ENCODE measurements at places on chromosomes 11 and 22.

DNA sequence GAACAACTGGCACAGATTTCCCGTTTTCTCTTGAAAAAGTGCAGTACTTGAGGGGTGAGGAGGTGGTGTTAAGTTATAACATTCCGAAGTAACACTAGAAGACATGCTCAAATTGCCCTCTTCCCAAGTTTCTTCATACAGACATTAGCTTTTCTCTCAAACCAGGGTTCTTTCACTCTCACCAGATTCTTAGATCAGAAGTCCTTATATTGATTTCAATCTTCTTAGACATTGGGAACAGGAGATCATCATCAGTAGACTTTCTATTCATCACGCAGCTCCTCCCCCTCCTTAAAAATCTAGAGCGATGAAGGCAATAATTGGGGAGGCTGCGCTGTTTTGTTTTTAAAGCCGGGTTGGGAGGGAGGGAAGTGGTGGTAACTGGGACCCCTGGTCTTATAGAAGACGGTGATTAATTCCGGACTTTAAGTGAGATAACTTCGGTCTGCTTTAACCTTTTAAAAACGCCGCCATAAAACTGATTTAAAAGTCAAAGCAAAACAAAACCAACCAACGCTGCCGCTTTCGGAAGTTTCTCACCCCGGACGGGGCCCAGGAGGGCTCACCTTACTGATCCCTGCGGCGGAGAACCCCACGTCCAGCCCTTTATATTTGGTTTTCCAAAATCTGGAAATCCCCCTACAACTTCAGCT is 665 bp downstream of the USP28 start:
- no peak for DNase-seq

- DNase-seq = no peak
Measured at GRCh38 chr22:36447632-36448031, 33.8 kb downstream of the TXN2 start.

GRCh38 chr22:46993633-46994032 is 231.2 kb downstream of the TBC1D22A start:
- DNase-seq = no peak

- no peak for DNase-seq
Measured at GRCh38 chr11:127412234-127412633, 411.7 kb upstream of the KIRREL3 start.

DNA sequence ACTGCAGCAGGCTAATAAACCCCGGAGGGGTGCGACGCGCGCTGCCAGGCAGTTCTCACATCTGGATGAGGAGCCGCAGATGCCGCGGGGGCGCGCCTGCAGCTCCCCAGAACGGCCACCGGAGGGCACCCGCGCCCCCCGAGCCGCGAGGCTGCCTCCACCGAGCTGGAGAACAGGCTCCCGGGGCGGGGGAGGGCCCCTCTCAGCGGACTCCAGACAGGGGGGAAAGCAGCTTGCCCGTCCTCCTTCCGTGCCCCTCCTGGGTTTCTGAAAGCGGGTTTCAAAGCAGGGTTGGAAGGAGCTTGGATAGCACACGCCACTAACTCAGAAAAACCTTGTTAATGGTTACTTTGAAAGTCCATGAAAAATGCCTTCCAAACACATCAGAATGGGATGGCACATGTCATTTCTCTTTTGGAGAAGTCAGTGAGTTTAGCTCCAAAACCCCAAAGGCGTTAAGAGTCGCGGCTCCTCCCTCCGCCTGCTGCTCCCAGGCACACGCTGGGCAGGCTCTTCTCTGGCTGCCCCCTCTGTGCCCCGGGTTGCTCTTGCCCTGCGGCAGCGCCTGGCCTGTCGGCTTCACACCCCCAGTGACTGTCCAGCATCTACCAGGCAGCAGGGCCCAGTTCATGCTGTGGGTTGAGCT is 317.8 kb downstream of the NTM start:
- no peak for DNase-seq

- no peak for DNase-seq
Measured at GRCh38 chr11:32821517-32821916, 8.2 kb upstream of the PRRG4 start.
